ENCODE measurements at places on chromosomes 3 and 15.

DNA sequence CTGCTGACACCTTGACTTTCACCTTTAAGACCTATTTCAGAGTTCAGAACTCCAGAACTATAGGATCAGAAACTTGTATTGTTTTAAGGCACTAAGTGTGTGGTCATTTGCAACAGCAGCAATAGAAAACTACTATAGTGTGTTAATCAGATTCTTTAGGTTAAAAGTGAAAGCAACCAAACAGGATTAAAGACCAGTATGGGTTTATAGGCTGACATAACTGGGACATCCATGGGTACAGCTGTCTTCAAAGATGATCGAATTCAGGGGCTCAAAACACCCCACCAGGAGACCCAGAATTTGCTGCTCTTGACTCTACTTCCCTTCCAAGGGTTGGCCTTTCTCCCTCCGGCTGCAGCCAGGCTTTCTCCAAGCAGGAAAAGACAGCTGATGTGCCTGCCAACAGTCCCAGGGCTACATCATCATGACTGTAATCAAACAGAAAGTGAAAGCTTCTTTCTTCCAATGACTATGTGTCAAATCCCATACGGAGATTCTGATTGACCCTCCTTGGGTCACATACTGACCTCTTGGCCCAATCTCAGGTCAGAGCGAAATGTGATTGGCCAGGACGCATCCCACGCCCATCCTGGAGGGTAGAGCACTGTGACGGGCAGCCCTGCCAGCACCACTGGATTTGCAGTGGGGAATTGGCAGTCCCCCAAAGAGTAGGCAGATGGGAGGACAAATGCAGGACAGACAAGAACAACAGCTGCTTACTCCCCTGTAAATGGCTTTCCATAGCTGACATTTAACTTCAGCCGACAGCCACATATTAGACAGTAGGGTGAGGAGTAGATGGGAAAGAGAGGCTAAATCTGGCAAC is 51.4 kb upstream of the RNF7 start:
- no peak for DNase-seq

GRCh38 chr3:154795582-154795981 is 284.5 kb upstream of the MME start:
- no peak for DNase-seq

- no peak for DNase-seq
These were observed 61.4 kb downstream of the ATP10A start for GRCh38 chr15:25801586-25802284.

DNA sequence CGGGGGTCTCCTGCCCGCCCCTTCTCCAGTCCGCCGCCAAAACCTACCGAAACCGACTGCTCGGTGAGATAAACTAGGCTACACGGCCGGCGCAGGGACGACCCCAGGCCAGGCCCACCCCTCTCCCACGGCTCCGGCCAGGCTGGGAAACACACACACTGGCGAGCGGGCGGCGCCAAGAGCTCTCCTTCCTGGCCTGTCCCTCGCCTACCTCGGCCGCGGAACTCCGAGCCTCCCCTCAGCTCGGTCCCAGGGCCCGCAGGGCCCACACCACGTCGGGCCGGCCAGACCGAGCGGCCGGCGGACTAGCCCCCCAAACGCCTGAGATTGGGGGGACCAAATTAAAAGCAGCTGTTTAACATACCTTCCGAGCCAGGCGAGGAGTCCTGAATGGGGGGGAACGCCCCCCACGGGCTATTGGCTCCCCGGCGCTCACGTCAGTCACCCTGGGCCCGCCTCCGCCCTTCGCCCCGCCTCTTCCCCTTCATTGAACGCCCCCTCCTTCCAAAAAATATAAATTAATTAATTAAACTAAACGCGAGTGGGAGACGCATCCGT is 4.0 kb upstream of the SIN3A start:
- DNase-seq = peak; percentile 83

DNA sequence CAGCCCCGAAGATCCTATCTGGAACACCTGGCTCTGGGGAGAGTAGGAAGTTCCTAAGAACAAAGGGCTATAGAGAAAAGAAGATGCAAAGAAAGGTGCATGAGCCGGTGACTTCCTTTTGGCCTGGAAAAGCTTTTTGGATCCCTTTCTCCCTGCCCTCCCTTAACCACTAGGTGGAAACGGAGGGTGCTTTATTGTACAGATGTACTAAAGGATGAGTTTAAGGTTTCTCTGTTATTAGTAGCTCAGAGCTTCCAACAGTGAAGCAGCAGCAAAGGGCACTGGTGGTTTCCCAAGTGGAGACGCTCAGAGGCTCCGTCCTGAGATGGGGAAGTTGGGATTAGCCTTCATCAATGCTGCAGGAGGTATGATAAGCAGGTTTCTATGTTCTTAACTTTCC is 5.9 kb upstream of the ADGRG7 start:
- DNase-seq = no peak

DNA sequence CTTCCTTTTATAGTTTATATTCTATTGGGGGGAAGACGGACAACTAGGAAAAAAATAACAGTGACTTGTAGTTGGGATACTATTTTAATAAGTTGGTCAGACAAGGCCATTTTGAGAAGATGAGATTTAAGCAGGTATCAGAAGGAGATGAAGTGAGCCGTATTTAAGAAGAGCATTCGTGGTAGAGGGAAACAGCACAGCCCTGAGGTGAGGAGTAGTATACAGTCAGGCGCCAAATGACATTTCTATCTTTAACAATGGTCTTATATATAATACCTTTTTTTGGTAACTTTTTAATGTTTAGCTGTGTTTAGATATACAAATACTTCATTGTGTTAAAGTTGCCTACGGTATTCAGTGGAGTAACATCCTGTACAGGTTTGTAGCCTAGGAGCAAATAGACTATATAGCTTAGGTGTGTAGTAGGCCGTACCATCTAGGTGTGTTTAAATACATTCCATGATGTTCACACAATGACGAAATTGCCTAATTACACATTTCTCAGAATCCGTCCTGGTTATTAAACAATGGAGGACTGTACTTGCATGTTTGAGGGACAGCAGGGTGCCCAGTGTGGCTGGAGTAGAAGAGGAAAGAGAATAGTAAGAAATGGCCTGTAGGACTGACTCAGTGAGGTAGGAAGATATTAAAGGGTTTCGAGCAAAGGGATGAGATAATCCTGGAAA is 1.6 kb downstream of the NKTR start:
- DNase-seq = no peak

DNA sequence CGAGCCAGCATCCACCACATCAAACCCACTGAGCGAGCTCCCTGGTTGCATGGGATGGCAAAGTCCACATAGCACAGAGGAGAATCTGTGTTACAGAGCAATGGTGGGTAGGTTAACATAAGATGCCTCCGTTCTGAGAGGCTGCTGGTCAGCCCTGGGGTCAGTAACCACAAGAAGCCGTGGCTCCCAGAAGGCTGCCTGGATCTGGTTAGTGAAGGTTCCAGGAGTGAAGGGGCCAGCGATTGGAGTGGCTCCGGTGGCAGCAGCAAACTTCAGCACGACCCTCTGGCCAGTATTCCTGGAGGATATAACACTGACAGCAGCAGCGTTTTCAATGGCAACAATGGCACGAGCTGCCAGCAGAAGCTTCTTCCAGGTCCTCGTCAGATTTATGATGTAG is 18.4 kb upstream of the PIGZ start:
- no peak for DNase-seq

DNA sequence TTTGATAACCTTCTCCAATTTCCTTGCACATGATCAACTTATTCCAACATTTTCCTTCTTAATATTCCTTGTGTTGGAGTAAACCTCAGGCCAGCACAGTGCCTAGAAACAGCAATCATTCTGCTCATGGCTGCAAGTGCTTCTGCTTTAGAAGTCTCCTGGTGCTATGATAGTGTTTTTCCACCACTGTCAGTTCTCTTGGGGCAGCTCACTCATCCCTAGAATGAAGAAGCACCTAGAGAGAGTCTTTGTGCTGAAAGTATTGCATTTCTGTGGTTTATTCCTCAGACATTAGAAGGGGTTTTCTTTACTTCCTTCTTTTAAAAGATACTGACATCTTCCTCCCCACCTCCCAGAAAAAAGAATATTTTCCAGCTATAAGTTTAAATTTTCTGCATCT is 183.5 kb downstream of the RYR3 start:
- no peak for DNase-seq

DNA sequence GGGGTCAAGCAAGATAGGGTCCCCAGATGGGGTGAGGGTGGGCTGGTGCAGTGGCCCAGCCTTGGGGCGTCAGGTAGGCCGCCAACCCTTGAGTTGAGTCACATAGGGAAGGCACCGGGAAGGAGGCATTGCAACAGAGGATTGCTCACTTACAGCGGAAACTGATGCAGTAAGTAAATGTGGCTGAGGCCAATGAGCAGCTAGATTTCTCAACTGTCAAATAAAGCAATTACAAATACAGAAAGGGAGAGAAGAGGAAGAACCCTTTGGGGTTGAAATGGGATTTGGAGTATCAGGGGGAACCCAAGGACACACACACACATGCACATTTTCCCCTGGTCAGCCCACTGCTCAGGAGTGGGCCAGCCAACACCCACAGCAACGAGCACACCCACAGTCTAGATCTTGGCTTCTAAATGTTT is 44.0 kb downstream of the CHSY1 start:
- DNase-seq = no peak

DNA sequence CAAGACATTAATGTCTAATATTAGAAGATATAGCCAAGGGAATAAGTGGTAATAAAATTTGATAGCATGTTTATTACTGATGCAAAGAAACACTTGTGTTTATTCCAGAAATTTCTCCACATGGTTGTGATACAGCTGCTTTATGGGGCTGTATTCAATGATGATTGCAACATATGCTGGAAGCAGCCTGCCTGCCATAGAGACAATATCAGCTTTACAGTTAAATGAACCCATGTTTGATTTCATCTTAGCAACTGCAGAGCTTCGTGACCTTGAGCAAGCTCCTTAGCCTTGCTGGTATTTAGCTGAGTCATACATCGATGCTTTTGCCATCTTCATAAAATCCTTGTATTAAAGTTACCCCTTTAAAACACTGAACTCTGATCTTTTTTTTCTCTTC is 168.1 kb upstream of the STAC start:
- DNase-seq = no peak

- peak; percentile 18 for DNase-seq
These were observed 47.4 kb downstream of the CMTM8 start for GRCh38 chr3:32285891-32286290.

DNA sequence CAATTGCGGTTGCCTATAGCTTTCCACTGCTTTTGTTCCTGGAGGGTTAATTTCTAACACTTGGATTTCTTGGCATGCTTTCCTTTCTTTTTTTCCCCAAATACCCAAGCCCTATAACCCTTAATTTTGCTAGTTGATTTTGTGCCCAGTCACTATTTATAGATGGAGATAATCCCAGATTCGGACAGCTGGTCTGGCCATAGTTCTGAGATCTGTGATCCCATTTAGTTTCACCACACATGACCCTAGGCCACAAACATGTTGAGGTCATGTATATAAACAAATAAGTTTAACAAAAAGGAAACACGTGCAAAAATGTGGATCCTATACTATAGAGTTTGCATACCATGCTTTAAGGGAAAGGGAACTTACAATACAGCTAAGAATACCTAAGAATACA is 111.4 kb downstream of the ZMAT3 start:
- DNase-seq = no peak

DNA sequence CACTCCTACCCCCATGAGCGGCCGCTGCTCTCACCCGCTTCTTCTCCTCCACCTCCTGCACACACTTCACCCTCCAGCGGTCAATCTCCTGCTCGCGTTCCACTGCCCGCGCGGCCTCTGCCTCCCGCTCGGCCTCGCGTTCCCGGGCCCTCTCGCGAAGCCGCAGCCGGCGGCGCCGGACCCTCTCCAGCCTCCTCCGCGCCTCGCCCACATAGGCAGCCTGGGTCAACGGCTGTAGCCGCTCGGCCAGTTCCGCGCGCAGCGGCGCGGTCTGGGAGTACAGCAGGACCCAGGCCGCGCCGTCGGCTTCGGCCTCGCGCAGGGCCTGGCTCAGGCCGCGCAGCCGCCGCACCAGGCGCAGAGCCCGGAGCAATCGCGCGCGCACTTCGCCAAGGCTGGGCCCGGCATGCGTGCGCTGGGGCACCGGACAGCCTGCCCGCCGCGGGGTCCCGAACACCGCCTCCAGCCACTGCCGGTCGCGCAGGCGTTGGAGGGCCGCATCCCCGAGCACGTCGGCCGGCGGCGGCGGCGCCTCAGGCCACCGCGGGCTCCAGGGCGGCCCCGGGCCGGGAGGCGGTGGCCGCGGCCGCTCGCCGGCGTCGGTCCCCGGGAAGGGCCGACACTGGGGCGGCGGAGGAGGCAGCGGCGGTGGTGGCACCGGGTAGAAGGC is 595 bp downstream of the PDCD7 start:
- DNase-seq = no peak

- DNase-seq = no peak
These were observed 246.7 kb upstream of the AZI2 start for GRCh38 chr3:28595372-28595771.

DNA sequence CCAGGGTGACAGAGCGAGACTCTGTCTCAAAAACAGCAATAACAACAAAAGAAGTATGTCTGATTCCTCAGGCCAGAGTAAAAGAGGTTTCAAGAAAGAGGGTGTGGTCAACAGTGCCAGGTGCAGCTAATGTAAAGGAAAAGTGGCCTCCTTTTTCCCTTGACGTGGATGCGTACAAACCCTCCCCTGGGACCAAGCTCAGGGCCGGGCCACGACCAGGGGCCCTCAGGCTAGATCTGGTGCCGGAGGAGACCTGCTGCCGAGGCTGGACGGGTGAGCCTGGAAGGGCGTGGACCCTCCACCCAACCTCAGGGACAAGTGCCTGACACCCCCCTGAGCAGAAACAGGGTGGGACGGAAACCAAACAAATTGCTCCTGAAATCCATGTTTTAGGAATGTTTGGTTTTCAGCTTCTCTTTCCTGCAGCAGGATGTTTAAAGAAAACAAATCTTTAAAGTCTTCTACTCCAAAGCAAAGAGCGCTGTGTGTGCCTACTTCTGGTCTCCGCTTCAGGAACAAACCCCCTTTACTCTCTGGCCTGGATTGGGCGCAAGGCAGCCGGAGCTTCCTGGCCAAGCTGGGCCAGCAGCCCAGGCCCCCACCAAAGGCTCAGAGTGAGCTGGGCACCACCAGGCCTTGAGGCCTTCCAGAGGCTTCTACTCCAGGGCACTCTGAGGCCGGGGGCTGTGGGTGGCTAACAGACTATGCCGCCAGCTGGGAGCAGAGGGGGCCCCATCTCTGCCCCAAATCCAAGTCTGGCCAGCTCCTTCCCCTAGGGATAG is 21.4 kb downstream of the ZDHHC19 start:
- no peak for DNase-seq

GRCh38 chr3:15309662-15310335 is 22.6 kb downstream of the SH3BP5 start:
- no peak for DNase-seq

GRCh38 chr3:63046580-63046979 is 171.4 kb upstream of the CADPS start:
- no peak for DNase-seq
